Natural killer cell (primary cell): ENCODE measurements at places on chromosomes 16 and 17. TPM values are rescaled to one million over a fixed set of nuclear protein-coding genes. Genes with fewer than 3 reads are reported as not detected.

DNA sequence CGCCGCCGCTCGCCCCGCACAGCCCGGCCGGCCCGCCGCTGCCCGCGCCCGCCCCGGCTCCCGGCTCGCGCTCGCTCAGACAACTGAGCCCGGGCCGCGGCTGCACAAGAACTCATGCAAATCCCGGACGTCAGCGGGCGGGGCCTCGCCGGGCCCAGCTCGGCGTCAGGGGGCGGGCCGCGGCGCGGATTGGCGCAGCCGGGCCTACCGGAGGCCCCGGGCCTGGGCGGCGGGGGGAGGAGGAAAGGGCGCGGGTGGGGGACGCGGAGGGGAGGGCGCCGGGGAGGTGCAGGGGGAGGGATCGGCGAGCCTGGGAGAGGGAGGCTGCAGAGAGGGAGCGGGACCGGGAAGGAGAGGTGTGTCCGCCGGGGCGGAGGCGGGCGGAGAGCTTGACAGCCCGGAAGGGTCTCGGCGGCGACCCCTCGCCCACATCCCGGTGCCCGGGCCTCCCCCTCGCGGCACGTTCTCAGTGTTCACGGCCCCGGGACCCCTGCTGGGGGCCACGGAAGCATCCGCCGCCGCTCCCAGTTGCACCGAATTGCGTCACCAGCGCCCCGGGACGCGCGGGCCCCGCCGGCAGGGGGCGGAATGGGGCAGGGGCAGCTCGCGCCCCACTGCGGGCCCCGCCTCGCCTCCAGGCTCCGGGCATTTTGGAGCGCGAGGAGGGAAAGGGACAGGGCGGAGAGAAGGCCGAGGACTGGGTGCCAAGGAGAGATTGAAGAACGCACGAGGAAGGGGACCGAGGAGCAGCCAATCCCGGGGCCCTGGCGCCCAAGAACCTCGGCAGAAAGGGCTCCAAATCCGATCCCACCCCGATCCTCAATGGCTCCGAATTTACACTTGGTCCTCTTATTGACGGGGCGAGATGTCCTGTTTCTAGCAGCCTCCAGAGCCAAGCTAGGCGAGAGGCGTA lies at the start of gene CBX4:
TSS of gene CBX4 (minus strand) at position 85 of the 913 bp plus-strand sequence. CDS start 189 bp downstream, outside the sequence.
- DNase-seq = peak; percentile 95
- H3K4me1 ChIP-seq = peaks cover 79% of the 10 kb centered on the region
- H3K4me3 ChIP-seq = peak within 1 kb of the TSS; percentile 82
- peaks cover 36% of the 10 kb centered on the region for H3K27me3 ChIP-seq

GRCh38 chr17:80425835-80426426 lies 11.0 kb downstream of the ENDOV start:
- no peaks in the 10 kb centered on the region for H3K27me3 ChIP-seq
- no peak overlapping the region for H3K4me3 ChIP-seq
- no peak overlapping the region for H3K27ac ChIP-seq
- DNase-seq = no peak
- H3K36me3 ChIP-seq = no peaks in the 10 kb centered on the region

DNA sequence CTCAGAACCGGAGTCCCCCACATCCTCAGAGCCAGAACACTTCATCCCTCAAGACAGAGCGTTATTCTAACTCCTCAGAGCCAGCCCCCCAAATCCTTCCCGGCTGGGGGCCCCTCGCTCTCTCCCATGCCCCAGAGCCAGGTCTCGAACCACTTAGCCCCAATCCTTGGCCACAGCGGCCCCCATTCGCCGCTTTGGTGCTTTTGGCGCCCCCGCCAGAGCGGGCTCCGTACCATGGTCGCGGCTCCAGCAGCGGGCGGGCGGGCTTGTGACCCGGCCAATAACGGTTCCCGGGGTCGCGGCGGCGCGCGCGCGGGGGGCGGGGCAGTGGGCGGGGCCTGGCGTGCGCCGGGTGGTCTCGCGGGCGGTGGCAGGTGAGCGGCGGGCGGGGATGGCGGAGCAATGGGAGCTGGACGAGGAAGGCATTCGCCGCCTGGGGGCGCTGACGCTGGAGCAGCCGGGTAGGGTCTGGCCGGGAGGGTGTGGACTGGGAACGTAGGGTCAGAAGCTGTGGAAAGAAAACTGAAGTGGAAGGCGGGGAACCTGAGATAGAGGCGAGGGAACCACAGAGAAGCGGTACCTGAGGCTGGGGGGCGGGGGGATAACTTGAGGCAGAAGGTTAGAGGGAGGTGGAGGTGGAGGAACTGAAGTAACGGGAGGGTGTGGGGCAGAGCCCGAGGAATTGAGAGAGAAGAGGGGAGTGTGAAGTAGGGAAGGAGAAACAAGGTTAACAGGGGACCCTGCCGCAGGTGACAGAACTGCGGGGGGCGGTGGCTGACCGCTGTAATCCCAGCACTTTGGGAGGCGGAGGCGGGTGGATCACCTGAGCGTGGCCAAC lies at the start of the genes KCTD19 and LRRC36:
TSS of gene KCTD19 (minus strand) at position 270 of the 838 bp plus-strand sequence. CDS start at position 236, 34 bp downstream.
TSS of gene LRRC36 (plus strand) at position 344 of the 838 bp plus-strand sequence. CDS start at position 392, 48 bp downstream.
- H3K27me3 ChIP-seq = no peaks in the 10 kb centered on the region
- H3K27ac ChIP-seq = no peak within 1 kb of the TSS
- peaks cover 18% of the 10 kb centered on the region for H3K4me1 ChIP-seq

GRCh38 chr16:82713778-82714177 lies 87.0 kb downstream of the CDH13 start:
- H3K27ac ChIP-seq = no peak overlapping the region
- H3K4me3 ChIP-seq = no peak overlapping the region
- no peaks in the 10 kb centered on the region for H3K36me3 ChIP-seq
- H3K27me3 ChIP-seq = no peaks in the 10 kb centered on the region
- no peaks in the 10 kb centered on the region for H3K4me1 ChIP-seq

The XYLT1 gene
- 43.8 TPM for total RNA-seq

GRCh38 chr16:67177743-67178699 lies 5.7 kb downstream of the MATCAP1 start:
- H3K27me3 ChIP-seq = no peaks in the 10 kb centered on the region
- no peaks in the 10 kb centered on the region for H3K36me3 ChIP-seq
- peaks cover 40% of the 10 kb centered on the region for H3K4me1 ChIP-seq
- H3K4me3 ChIP-seq = no peak overlapping the region

DNA sequence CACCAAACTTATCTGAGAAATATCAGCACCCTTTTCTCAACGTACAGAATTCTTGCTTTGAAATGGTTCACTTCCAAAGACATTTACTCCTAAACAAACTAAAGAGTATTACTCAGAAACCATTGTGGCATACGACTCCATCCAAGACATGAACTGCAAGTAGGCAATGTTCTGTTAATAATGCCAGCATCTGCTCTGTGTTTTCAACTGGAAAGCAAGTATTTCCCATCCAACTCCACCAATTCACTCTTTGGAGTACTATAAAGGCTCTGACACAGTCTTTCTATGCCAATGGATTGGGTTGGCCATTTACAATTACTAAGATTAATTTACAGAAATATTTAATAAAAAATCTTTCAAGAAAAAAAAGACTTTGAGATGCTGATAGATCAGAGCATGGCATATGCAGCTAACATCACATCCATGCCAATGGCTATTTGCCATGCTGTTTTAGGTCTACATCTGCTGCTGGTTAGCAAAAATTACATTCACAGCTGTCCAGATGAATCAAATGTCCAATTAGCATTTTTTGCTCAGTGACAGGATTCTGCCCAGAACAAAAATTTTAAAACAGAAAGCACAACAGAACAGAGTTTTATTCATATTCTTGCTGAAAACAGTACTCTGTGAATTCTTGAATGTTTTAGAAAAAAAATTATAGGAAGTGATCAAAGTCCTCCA lies 65.9 kb upstream of the HLF start:
- no peaks in the 10 kb centered on the region for H3K36me3 ChIP-seq
- no peak overlapping the region for H3K4me3 ChIP-seq
- DNase-seq = no peak
- no peaks in the 10 kb centered on the region for H3K27me3 ChIP-seq

DNA sequence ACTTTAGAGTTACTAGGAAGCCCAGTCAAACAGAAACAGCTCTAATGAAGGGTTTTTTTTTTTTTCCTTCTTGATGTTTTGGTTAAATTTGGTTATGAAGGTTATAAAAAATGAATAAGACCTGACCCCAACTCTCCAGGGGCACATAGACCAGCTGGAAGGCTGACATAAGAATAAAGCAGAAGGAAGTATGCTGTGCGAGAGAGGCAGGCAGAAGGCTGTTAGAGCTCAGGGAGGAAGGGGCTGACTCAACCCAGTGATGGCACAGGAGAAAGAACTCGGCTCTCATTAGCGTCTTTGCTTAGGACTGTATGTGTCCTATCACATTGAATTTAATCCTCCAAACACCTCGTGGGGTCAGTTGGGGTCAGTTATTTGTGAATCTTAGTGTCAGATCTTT lies 474.6 kb downstream of the PMP22 start:
- no peak overlapping the region for H3K27ac ChIP-seq
- no peaks in the 10 kb centered on the region for H3K27me3 ChIP-seq
- no peaks in the 10 kb centered on the region for H3K36me3 ChIP-seq
- H3K4me1 ChIP-seq = no peaks in the 10 kb centered on the region
- no peak for DNase-seq
- no peak overlapping the region for H3K4me3 ChIP-seq

- no peak for DNase-seq
- H3K27me3 ChIP-seq = no peaks in the 10 kb centered on the region
- no peak overlapping the region for H3K27ac ChIP-seq
- no peaks in the 10 kb centered on the region for H3K36me3 ChIP-seq
- H3K4me1 ChIP-seq = no peaks in the 10 kb centered on the region
Measured at GRCh38 chr16:9327253-9327652, 235.8 kb downstream of the HAPSTR1 start.

GRCh38 chr16:68644296-68644695 lies 814 bp upstream of the CDH3 start:
- no peak overlapping the region for H3K27ac ChIP-seq
- DNase-seq = no peak
- H3K4me1 ChIP-seq = peaks cover 15% of the 10 kb centered on the region
- H3K4me3 ChIP-seq = no peak overlapping the region

DNA sequence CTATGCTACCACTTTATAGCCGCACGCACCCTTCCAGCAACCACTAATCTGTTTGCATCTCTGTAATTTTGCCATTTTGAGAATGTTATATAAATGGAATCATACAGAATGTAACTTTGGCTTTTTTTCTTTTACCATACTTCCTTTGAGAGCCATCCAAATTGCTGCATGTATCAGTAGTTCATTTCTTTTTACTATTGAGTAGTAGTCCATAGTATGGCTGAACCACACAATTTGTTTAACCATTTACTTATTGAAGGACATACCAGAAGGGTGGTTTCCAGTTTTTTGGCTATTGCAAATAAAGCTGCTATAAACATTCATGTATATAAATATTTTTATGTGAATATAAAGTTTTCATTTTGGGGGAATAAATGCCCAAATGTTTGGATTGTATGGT lies 8.8 kb downstream of the TENT4B start:
- no peaks in the 10 kb centered on the region for H3K36me3 ChIP-seq
- H3K27me3 ChIP-seq = no peaks in the 10 kb centered on the region
- DNase-seq = no peak
- no peak overlapping the region for H3K4me3 ChIP-seq
- peaks cover 27% of the 10 kb centered on the region for H3K4me1 ChIP-seq

DNA sequence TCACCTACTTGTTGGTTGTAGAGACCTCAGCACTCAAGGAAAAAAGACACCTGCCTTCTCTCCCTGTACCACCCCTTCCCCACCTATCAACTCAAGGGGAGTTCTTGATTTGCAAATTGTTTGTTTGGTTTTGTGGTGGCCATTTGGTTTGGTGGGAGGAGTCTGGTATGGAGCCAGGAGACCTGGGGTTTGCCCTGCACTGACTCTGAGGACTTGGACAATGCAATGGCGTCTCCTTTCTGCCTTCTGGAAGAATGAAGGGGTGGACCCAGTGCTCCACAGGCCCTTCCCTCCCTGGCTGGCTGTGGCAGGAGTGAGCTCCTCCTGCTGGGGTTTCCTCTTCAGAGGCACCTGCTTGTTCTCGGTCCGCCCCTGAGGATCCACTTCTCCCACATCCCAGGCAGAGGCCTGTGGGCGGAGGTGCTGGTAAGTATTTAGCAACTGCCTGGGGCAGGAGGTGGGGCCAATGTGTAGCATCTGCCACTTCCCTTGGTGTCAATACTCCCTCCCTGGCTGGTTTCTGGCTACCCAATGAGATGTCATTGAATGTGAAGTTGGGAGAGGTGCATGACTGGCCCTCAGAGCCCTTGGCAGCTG lies 164.5 kb downstream of the NTN1 start:
- no peak for DNase-seq
- no peak overlapping the region for H3K4me3 ChIP-seq
- H3K27me3 ChIP-seq = peaks cover 2% of the 10 kb centered on the region
- no peak overlapping the region for H3K27ac ChIP-seq
- H3K4me1 ChIP-seq = peaks cover 15% of the 10 kb centered on the region
- no peaks in the 10 kb centered on the region for H3K36me3 ChIP-seq

- H3K27me3 ChIP-seq = no peaks in the 10 kb centered on the region
- H3K36me3 ChIP-seq = no peaks in the 10 kb centered on the region
- no peak for DNase-seq
- H3K4me1 ChIP-seq = peaks cover 62% of the 10 kb centered on the region
- H3K27ac ChIP-seq = peak overlapping the region; percentile 64
Measured at GRCh38 chr16:88789594-88789993, 4.6 kb upstream of the PIEZO1 start.

DNA sequence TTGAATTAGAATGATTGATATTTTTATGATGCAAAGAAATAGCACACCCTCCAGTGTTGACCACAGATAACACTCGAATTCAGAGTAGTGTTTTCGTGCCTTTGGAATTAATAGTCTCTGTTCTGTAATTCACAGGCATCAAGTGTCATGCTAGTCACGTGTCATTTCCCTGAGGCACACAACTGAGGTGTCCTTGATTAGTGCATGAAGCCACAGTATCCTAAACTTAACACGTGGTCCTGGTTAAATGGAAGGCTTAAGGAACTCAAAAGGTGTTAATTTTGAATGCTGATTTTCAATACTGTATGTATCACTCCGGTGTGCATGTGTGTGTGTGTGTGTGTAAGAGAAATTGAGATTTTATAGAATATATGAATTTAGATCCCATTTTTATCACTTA lies 625.6 kb downstream of the TMEM114 start:
- H3K36me3 ChIP-seq = no peaks in the 10 kb centered on the region
- H3K4me1 ChIP-seq = no peaks in the 10 kb centered on the region
- no peak overlapping the region for H3K27ac ChIP-seq
- H3K4me3 ChIP-seq = no peak overlapping the region

DNA sequence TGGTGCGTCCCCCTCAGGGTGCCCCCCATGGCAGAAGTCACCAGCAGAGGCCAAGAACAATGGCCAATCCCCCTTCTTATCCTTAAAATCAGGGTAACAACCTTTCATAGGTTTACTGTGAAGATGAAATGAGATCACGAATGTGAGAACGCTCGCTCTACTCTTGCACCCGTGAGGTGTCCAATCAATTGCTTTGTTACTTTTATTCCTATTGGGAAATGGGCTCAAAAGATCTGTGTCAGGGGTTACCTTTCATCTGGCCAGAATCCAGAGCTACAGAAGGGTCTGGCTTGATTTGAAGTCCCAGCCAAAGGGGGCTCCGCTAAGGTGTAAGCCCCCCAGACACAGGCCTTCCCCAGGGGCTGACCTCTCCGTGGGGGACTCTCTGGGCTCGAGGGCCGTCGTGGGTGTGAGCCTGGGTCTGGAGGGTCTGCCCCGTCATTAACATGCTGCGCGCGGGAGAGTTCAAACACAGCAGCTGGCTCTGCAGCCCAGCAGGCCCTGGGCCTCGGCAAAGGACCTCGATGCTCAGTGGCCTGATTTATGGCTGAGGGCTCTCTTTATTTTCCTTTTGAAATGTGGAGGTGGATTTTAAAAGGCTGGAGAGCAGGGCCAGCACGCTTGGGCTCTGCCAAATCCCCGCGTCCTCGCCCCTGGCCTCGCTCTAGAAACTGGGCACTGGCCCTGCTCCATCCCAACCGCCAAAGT lies 10.4 kb downstream of the ABR start:
- no peaks in the 10 kb centered on the region for H3K27me3 ChIP-seq
- peaks cover 7% of the 10 kb centered on the region for H3K4me1 ChIP-seq
- H3K4me3 ChIP-seq = no peak overlapping the region
- H3K27ac ChIP-seq = no peak overlapping the region
